Activated T-helper 17 cell treated with anti-CD3 and anti-CD28 coated beads, Interleukin-2, amount 50 U/mL, for 72 hours (primary cell): ENCODE measurements at places on chromosomes 13 and 19.

DNA sequence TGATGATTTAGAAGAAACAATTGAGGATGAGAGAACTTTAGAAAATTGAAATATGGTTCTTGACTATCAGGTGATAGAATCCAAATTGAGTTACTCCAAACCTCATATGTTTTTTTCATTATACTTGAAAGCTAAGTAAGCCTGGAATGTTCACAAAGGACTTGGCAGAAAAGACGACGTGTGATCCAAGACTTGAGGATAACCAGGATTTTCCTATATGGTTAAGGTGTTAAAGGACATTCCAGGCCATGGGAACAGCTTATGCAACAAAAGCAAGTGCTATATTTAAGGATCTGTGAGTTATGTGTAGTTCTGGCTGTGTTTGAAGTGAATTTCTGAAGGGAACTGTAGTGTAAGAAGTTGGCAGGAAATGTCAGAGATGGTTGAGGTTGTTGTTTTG lies 52.5 kb downstream of the SLITRK1 start:
- H3K36me3 ChIP-seq, result no peaks in the 10 kb centered on the region
- H3K27ac ChIP-seq, result no peak overlapping the region
- H3K4me1 ChIP-seq, result no peaks in the 10 kb centered on the region
- peaks cover 3% of the 10 kb centered on the region for H3K27me3 ChIP-seq
- no peak overlapping the region for H3K4me3 ChIP-seq

DNA sequence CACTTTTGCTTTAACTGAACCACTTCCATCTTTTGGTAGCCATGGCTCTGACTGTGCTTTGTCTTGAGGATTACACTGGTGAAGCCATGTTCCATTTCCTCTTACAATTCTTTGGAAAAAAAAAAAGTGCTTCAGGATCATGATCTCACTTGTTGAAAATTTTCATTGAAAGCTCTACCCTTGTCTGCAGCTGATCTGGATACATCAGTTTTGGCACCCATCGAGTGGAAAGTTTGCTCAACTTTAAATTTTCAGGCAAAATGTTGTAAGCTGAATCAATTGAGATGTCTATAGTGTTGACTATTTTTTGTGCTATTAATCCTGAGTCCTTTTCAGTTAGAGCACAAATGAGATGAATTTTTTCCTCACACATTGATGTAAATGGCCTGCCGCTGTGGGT lies 48.3 kb upstream of the RFXAP start:
- no peak for ATAC-seq
- no peaks in the 10 kb centered on the region for H3K36me3 ChIP-seq
- no peak overlapping the region for H3K27ac ChIP-seq
- H3K27me3 ChIP-seq, result peaks cover 31% of the 10 kb centered on the region
- no peaks in the 10 kb centered on the region for H3K4me1 ChIP-seq

GRCh38 chr19:2577722-2578335 lies 101.9 kb downstream of the GADD45B start:
- no peaks in the 10 kb centered on the region for H3K4me1 ChIP-seq
- no peak overlapping the region for H3K27ac ChIP-seq
- H3K36me3 ChIP-seq, result no peaks in the 10 kb centered on the region

- no peak for ATAC-seq
- no peak overlapping the region for H3K4me3 ChIP-seq
- peaks cover 10% of the 10 kb centered on the region for H3K27me3 ChIP-seq
- H3K4me1 ChIP-seq, result peaks cover 5% of the 10 kb centered on the region
These were observed 144.9 kb downstream of the COL4A1 start for GRCh38 chr13:110162053-110162452.

DNA sequence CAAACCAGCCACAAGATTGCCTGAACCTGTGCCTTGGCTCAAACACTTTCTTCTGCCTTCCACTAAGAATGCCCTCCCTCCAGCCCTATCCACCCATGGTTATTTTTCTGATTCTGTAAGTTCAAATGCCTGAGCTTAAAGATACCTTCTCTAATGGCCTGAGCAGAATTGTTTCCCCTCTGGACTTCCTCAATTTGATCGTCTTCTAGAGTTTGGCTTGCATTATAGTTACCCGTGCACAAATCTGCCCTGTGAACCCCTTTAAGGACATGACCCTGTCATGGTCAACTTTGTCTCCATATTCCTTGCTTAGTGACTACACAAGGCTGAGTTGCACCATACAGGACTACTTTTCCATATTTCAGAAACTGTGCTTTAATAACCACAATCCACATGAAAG lies 481.0 kb downstream of the FOXO1 start:
- H3K27ac ChIP-seq, result no peak overlapping the region
- peaks cover 48% of the 10 kb centered on the region for H3K4me1 ChIP-seq
- ATAC-seq, result no peak
- no peaks in the 10 kb centered on the region for H3K27me3 ChIP-seq
- H3K36me3 ChIP-seq, result no peaks in the 10 kb centered on the region
- no peak overlapping the region for H3K4me3 ChIP-seq

DNA sequence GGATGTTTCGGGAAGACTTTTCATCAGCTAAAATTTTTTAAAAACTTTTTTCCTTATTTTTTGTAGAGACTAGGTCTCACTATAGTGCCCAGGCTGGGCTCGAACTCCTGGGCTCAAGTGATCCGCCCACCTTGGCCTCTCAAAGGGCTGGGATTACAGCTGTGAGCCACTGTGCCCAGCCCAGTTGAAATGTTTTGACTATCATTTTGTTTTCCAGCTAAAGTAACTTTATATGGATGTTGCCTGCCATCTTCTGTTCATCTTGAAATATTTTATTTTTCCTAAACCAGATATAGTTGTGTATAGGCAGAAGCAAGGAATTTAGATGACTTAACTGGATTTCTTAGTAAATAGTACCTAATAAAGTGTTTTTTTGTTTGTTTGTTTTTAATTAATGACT lies 7.0 kb downstream of the CAB39L start:
- H3K27ac ChIP-seq, result no peak overlapping the region
- no peaks in the 10 kb centered on the region for H3K27me3 ChIP-seq
- peaks cover 22% of the 10 kb centered on the region for H3K36me3 ChIP-seq
- ATAC-seq, result no peak
